ENCODE measurements at places on chromosomes 2 and 18.

GRCh38 chr2:171540437-171540836 lies 18.2 kb downstream of the CYBRD1 start:
- no peak for DNase-seq

- DNase-seq: peak; percentile 97
Observed at GRCh38 chr18:3983351-3983969, 471.6 kb downstream of the DLGAP1 start.

DNA sequence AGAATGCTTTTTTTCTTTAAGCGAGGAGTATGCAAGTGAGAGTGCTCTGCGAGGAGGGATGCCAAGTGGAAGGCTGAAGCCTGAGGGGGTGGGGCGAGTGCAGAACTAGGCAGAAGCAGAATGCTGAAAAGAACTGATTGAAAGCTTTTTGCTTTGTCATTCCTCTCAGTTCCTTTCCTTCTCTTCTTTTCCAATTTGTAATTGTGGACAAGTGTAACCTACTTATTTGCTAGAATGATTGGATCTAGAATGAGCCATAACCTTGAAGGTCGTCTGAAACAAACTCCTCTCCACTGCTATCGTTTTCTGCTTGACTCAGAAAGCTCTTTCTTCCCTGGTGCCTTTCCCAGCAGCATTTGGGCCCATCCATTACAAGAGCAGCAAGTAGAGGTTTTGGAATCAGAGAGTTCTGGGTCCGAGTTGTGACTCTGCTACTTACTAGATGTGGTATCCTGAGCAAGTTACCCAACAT lies 115.3 kb downstream of the METTL8 start:
- DNase-seq: peak; percentile 26

GRCh38 chr2:149019768-149020167 lies 18.7 kb upstream of the LYPD6B start:
- DNase-seq: no peak

DNA sequence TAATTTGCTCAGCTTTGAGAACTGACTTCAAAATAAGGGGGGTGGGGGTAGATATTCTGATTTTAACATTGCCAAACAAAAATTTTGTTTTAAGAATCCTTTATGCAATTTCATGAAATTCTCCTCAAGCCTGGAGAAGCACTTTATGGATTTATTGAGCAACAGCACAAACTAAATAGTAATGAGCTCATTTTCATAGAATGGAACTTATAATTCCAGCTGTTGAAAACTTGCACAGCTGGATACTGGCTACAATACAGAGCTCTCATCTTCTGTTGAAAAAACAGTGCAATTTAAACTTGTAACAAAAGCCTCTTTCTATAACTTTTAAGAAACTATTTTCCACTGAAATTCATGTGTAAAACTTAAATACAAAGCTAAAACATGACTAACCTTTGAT lies 137.6 kb upstream of the FN1 start:
- no peak for DNase-seq

DNA sequence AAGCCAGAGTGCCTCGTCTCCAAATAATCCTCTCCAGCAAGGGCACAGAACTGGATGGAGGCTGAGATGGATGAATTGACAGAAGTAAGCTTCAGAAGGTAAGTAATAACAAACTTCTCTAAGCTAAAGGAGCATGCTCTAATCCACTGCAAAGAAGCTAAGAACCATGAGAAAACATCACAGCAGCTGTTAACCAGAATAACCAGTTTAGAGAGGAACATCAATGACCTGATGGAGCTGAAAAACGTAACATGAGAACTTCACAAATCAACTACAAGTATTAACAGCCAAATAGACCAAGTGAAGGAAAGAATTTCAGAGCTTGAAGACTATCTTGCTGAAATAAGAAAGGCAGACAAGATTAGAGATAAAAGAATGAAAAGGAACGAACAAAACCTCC lies 32.3 kb downstream of the WDPCP start:
- DNase-seq: no peak

- DNase-seq: no peak
Observed at GRCh38 chr2:194380011-194380410, 1277.0 kb upstream of the SLC39A10 start.

DNA sequence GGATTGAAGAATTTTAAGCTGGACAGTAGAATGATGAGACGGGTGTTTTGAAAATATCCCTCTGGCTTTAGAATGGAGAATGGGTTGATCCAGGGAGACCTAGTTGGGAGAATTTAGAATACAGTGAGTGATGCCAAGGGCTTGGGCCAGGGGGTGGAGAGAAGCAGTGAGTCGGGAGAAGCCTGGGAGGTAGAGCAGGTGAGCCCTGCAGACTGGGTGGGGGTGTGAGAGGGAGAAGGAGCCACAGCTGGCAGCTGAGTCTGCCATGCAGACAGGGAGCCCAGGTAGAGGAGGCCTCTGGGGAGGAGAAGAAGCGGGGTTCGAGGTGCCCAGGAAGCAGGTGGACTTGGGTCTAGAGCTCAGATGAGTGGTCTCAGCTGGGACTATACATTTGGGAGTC lies 18.2 kb downstream of the CREG2 start:
- DNase-seq: no peak

- no peak for DNase-seq
Observed at GRCh38 chr18:22883179-22883578, 49.9 kb upstream of the RBBP8 start.

DNA sequence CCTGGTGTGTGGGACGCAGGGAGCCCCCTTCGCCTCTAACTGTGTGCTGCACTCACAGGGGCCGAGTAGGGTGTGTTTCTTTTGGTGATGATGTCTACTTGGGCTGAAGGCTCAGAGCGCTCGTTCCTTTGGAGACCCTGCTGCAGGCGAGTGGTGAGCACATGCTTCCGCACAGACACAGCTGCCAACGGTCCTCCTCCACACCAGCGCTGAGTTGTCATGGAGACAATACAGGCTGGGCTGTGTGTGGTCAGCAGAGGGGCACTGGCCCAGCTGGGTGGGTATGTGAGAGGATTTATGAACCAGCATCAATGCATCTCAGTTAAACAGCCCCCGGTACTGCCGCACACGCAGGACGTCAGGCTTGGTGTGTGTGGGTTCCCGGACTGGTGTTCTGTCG lies 143.5 kb downstream of the SH3RF3 start:
- DNase-seq: peak; percentile 13

DNA sequence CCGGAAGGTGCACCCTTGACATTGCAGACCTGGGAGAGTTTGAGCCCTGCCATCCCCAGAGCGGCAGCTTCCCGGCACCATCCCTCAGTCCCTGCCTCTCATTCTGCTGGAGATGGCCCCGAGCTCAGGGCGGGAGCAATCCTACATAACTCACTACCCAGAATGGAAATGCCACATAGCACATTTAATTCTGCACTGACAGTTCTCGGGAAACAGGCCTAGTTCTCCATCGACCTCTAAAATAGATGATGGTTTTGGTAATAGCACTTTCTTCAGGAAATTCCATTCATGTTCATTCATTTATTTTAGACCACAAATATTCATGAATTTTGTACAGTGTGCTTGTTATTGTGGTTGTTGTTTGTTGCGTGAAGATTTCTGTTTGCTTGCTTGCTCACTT lies 92.9 kb upstream of the SLC14A2 start:
- DNase-seq: peak; percentile 90

- DNase-seq: no peak
Observed at GRCh38 chr2:109533823-109534222, 79.9 kb downstream of the SEPTIN10 start.

- peak; percentile 95 for DNase-seq
Observed at GRCh38 chr2:222919841-222920526, 59.1 kb downstream of the ACSL3 start.

GRCh38 chr2:43402452-43402937 lies 176.1 kb upstream of the ZFP36L2 start:
- DNase-seq: no peak

- DNase-seq: no peak
Observed at GRCh38 chr2:16725549-16725948, 59.9 kb upstream of the CYRIA start.

GRCh38 chr2:43045866-43046265 lies 180.5 kb downstream of the ZFP36L2 start:
- DNase-seq: no peak

DNA sequence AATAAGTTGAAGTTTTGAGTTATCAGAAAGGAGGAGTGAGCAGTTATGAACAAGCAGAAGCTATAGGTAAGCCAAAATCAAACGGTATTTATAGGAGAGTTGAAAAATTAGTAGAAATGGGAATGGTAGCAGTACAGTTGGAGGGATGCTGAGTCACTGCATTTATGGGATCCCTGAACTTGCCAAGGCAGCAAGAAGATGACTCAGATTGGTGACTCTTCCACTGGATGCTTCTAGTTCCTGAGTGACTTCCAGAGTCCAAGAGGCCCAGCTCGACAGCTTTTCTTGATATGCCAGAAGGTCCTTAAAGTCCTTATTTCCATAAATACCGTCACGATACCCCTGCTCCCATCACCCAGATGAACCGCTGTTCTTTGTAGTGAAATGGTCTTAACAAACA lies 31.1 kb upstream of the ACTR3 start:
- peak; percentile 90 for DNase-seq

- no peak for DNase-seq
Observed at GRCh38 chr2:102258025-102258385, 53.4 kb upstream of the IL1RL1 start.

GRCh38 chr2:3463186-3463835 lies 56.0 kb downstream of the ADI1 start:
- DNase-seq: no peak

- no peak for DNase-seq
Observed at GRCh38 chr2:19319698-19320097, 38.7 kb downstream of the OSR1 start.

GRCh38 chr2:584863-585823 lies 92.1 kb downstream of the TMEM18 start:
- no peak for DNase-seq

- DNase-seq: no peak
Observed at GRCh38 chr2:156818944-156819343, 382.8 kb downstream of the GPD2 start.

- no peak for DNase-seq
Observed at GRCh38 chr2:11680182-11680900, 10.3 kb upstream of the NTSR2 start.

GRCh38 chr2:7272210-7272609 lies 355.0 kb downstream of the RNF144A start:
- peak; percentile 6 for DNase-seq

- DNase-seq: no peak
Observed at GRCh38 chr2:174174741-174175140, 73.6 kb downstream of the OLA1 start.

- DNase-seq: no peak
Observed at GRCh38 chr2:45729753-45730512, 78.5 kb downstream of the PRKCE start.

GRCh38 chr2:199342334-199342733 lies 115.4 kb downstream of the SATB2 start:
- DNase-seq: no peak

DNA sequence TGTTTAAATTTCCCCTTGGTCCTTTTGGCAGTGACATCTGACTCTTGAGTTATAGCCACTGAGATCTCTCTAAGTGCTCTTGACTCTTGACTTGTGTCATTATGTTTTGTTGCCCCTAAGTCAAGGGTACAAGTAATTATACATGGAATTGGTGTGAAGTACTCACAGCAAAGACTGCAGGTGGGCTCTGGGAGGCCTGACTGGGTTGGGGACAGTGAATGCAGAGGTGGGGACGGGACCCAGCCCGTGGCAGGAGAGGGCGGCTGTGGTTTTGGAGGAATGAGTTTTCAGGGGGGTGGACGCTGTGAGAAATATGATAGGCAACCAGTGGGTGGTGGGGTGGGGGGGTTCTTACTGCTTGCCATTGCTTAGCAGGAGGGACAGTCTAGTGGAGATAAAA lies 97.8 kb downstream of the NCK2 start:
- DNase-seq: no peak

GRCh38 chr2:72973137-72973535 lies 55.8 kb downstream of the EMX1 start:
- DNase-seq: no peak

DNA sequence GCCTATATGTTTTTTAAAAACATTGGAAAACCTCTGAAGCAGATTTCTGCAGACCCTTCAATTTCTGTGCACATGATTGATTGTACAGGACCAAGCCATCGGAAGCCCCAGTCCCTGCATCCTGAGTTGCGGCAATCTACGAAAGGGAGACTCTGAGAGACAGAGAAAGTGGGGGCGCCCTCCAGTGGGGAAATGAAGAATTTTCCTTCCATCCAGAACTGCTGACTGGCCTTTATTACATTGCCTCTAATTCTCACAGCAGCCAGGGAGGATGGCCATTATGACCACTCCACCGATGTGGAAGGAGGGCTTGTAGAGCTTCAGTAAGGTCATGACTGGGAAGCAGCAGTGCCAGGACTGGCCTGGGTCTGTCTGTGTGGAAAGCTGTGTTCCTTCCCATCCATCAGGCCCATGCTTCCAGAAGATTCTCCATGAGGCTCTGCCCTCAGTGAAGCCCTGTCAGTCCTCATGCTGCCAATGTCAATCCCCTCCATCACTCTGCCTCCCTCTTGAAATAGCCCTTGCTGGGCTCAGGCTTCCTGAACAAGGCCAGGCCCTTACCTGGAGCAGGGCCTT lies 20.0 kb upstream of the RESP18 start:
- peak; percentile 11 for DNase-seq

DNA sequence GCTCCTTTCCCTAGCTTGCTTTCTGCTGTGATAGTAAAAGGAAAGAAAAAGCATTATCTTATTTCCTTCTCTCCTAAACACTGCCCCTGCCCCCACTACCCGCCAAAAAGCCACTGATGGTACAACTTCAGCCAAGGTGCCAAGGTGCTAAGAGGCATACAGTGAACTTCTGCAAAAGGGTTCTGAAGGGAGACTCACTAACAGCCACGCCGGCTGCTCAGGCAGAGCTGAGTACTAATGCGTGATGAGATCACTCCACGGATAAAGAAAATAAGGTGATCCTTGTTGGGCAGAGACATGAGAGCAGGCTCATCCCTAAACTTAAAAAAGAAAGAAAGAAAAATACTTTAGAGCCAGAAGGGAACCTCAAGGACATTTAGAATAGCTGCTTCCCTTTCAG lies 60.5 kb upstream of the PXDN start:
- DNase-seq: no peak

DNA sequence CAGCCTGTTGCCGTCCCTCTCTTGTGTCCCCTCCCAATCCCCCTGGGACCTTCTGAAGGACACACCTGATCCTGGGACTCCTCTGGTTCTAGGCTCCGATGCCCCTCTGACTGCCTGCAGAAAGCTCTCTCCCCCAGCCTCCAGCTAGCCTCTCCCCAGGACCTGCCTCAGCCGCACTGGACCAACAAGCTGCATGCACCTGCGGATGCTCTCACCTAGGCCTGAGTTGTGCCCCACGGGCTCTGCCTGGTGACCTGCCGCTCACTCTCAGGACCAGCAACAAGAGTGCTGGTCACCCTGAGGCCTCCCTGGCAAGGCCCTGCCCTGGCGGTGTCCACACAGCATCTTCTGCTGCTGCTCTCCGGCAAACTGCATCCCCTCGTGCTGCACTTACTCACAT lies 63.0 kb downstream of the EIPR1 start:
- DNase-seq: no peak

GRCh38 chr2:115757286-115757685 lies 1314.8 kb downstream of the DPP10 start:
- DNase-seq: no peak

DNA sequence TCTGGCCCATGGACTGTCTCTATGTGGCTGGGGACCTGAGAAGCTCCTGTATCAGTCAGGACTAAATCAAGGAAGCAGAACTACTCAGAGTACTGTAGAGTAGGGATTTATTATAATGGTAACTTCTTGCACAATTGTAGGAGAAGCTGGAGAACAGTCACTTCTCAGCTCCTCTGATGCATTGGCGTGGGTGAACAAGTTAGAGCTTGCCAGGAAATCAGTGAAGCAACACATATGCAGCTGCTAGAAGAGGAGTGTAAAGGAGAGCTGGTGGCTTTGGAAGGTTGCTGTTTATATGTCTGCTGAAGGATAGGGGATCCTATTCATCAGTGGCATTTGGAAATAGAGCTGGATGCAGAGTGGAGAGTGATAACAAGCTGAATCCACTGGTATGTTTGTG lies 215.5 kb upstream of the CWC22 start:
- peak; percentile 91 for DNase-seq

Measured in astrocyte (in vitro differentiated cells and primary cell).